IPS DF 19.7 (cell line): ENCODE measurements at places on chromosomes 11 and 22.

DNA sequence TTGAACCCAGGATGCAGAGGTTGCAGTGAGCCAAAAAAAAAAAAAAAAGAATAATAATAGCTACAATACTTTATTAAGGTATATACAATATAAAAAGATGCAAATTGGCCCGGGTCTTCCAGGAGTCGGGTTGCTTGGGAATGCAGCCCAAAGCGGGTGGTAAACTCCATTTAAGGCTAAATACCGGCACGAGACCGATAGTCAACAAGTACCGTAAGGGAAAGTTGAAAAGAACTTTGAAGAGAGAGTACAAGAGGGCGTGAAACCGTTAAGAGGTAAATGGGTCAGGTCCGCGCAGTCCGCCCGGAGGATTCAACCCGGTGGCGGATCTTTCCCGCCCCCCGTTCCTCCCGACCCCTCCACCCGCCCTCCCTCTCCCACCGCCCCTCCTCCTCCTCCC is 143.3 kb downstream of the DLG2 start:
- no peak for DNase-seq

- DNase-seq = no peak
Observed at GRCh38 chr22:43110927-43111623, 525 bp downstream of the BIK start.

GRCh38 chr11:67455054-67455453 is at the start of gene CABP4:
CABP4 (plus strand) TSS chr11:67455354; CDS start chr11:67455424, 70 bp downstream.
- no peak for DNase-seq

DNA sequence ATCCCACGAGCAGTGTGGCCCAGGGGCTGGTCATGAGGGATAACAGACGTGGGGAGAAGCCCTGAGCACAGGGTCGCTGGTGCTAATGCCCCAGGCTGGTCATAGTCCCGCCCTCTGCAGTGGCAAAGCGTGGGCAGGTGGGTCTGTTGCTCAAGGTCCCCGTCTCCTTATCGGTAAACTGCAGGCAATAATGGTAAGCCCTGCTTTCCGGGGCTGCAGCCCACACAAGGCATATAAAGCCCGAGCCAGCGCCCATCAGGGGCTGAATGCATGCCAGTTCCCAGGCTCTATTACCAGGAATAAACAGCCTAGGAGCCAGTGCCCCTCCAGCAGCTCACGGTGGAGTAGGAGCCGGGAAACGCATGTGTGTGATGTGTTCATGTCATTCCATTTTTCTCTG is 261.0 kb downstream of the BRD1 start:
- DNase-seq = no peak

DNA sequence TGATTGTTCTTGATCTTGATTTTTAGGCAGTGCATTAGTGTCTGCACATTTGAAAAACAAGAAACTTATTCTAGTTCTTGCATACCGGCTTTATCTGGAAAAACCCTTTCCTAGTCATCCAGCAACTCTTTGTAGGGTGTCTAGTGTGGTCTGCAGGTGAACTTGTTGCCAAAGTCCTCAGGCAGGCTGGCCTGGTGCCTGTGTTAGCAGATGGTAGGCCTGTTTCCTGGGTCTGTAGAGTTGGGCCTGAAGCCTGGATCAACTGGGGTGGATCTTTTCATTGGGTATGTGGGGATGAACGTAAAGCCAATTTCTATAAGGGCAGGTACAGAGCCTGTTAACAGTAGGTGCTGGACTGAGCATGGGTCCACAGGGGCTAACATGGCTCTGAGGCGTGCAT is 5.6 kb upstream of the GLYATL1 start:
- DNase-seq = no peak

DNA sequence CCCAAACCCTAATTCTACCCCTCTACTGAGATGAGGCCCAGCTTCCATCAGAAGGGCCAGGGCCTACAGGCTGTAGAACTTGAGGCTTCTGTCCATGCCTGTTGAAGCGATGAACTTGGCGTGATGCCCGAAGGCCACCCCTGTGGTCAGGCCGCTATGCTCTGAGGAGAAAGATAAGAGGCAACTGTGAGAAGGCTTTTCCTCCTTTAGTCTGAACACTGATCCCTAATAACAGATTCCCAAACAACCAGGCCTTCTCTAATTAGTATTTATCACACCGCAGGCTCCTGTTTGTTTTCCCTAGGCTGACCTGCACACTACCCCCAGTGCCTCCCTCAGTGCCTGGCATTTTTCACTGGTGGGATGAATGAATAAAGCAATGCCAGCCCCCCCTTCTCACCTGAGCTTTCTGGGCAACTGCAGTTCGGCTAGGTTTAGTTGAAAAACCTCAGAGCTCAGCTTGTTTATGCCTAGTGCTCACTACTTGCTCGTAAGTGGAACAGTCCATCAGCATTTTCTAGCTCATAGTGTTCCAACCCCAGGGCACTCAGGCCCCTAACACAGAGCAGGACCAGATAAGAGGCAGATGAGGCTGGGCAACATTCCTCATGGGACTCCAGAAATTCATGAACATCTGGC is 15.2 kb downstream of the PRPF19 start:
- DNase-seq = no peak

DNA sequence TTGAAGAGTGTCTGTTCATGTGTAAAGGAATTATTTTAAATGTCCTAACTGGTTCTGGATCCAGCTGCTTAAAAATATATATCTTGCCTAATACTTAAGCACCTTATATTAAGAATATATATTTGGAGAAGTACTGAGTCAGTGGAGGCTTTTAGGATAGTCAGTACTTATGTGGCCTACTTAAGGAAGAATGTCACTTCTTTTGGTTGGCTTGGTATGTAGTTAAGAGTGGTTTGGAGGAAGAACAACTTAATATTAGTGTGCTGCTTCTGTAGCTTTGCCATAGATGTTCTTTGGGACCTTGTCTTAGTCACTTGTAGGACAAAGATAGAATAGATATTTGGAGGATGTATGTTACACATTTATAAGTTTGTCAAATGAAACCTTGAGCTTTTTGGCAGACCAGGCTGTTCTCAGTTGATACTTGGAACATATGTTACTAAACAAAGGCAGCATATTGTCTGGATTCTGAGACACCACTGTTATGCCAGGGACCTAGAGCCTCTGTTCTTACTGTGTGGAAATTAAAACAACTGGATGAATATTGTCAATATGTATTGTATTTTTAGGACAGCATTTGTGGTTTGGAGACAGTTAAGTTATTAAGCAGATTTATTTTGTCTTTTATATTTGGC is 4.9 kb downstream of the HIPK3 start:
- DNase-seq = no peak

- no peak for DNase-seq
Observed at GRCh38 chr11:125519860-125520834, 24.1 kb upstream of the FEZ1 start.

DNA sequence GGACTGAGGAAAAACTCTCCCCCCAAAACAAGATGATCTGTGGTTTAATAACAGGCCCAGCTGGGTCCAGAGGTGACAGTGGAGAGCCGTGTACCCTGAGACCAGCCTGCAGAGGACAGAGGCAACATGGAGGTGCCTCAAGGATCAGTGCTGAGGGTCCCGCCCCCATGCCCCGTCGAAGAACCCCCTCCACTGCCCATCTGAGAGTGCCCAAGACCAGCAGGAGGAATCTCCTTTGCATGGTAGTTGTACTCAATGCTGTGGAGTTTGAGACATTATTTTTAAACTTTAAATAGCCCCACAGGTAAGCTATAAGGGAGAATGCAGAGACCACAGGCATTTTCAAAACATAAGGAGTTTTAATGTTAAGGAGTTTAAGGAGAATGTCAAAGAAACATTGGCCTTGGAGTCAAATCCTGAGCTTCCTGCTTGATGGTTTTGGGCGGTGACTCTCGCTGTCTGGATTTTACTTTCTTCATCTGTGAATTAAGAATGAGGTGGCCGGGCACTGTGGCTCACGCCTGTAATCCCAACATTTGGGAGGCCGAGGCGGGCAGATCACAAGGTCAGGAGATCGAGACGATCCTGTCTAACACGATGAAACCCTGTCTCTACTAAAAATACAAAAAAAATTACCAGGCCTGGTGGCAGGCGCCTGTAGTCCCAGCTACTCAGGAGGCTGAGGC is 6.8 kb downstream of the APOL1 start:
- DNase-seq = no peak

- no peak for DNase-seq
Observed at GRCh38 chr11:126420698-126421256, 65.3 kb downstream of the ST3GAL4 start.

- no peak for DNase-seq
Observed at GRCh38 chr11:5880329-5880728, at the start of gene OR52E4. OR52E4 (plus strand) TSS chr11:5880629; CDS start chr11:5884293, 3,664 bp downstream.

DNA sequence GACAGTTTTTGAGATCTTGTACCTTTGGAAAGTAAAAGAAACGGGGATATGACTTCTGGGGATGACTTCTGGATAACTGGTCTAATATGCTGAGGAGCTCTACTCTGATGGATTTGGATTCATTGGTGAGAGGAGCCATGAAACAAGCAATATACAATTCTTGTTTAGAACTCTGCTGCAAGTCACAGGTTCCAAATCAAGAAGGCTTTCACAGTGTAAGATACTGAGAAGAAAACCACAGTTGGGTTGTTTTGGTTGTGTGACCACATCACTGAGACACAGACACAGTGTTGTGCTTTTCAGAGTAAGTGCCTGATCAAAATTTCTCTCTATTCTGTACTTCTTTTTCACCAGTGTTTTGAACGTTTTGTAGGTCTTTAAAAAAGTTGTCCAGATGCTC is 13.1 kb upstream of the UCP2 start:
- no peak for DNase-seq

GRCh38 chr11:18172666-18173065 is at the start of gene MRGPRX4:
MRGPRX4 (plus strand) TSS chr11:18172837; CDS start chr11:18173257, 420 bp downstream.
- DNase-seq = no peak

- DNase-seq = no peak
Observed at GRCh38 chr11:6622261-6623171, 3.3 kb upstream of the TPP1 start.
